ENCODE measurements at places on chromosomes 12 and 14.
A peak's percentile ranks its signal among the peaks of the same experiment; 100 is the strongest.

DNA sequence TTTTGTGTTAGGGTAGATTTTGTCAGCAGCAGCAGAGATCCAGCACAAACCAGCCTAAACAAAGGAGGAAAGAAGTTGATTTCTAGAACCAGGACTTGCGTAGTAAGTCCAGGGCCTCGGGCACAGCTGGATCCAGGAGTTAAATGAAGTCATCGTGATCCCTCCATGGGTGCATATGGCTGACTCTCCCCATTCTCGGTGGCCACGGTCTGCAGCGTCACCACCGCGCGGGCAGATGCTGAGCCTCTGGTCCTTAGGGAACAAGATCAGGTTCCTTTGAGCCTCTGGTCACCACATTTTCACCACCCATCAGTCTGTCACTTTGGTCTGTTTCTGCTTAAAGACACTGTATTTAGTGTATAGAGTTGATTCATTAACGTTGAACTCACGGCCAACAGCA lies 14.8 kb upstream of the GALNT9 start:
- no peak for DNase-seq

GRCh38 chr12:76866726-76867125 lies 12.1 kb downstream of the CSRP2 start:
- DNase-seq = no peak

- DNase-seq = no peak
These were observed 19.5 kb downstream of the DICER1 start for GRCh38 chr14:95137804-95138167.

GRCh38 chr12:131844656-131845055 lies 16.5 kb downstream of the MMP17 start:
- DNase-seq = no peak

- DNase-seq = no peak
These were observed 80.8 kb downstream of the MNAT1 start for GRCh38 chr14:60815371-60815770.

- DNase-seq = peak; percentile 76
These were observed 85.0 kb upstream of the ARID2 start for GRCh38 chr12:45644541-45644940.

GRCh38 chr12:49533331-49533730 lies 5.5 kb upstream of the KCNH3 start:
- no peak for DNase-seq

DNA sequence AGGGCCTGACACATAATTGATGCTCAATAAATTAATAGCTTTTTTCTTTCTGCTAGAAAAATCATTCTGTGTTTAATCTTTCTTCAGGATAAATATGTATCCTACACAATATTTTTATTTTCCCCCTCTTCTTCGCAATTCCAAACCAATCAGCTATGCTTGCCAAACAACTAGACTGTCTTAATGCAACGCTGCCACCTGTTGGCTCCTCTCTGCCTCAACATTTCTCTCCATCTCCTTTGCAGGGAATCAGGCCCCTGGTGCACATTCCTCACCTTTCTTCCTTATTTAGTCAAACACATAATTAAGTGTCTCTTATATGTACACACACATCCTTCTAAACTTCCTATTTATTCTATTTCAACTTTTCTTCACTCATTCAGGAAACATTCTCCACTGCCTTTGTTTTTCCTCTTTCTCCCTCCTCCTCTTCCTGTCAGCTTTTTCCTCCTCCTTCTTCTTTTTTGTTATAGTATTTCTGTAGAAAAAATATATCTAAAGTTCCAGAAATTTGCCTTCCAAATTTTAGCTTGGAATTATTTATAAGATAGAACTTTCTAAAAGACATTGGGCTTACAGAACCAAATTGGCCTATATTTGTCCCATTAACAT lies 406.0 kb downstream of the PRKD1 start:
- DNase-seq = no peak

DNA sequence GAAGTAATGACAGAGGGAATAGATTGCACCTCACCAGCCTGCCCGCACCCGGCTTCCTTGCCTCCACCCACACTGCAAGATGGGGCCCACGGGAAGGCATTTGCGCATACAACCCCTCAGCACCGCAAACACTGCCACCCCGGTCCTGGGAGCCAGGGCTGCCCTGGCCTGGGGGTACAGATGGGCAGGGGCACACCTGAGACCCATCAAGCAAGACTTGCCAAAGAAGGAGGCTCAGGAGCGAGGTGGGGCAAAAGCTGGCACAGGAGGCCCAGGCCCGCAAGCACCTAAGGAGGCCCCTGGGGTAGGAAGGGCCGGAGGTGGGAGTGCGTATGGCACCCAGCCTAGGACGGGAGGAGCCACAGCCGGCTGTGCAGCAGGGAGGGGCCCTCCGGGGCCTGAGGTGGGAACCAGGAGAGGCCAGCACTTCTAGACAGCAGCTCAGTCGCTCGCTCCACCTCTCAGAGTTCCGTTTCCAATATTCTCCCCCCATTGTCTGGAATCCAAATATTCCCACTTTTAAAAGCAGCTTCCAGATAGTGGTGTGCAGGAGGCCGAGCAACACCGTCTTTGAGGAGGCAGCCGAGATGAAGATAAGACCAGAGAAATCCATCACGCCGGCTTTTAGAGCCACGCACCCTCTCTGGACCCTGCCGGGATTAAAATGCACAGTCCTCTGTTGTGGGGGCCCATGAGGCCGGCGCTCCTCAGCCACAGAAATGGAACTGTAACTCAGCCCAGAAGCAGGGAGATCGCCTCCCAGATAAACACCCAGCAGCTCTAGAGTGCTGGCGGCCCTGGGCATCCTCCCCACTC lies 12.2 kb upstream of the C14orf180 start:
- DNase-seq = no peak

DNA sequence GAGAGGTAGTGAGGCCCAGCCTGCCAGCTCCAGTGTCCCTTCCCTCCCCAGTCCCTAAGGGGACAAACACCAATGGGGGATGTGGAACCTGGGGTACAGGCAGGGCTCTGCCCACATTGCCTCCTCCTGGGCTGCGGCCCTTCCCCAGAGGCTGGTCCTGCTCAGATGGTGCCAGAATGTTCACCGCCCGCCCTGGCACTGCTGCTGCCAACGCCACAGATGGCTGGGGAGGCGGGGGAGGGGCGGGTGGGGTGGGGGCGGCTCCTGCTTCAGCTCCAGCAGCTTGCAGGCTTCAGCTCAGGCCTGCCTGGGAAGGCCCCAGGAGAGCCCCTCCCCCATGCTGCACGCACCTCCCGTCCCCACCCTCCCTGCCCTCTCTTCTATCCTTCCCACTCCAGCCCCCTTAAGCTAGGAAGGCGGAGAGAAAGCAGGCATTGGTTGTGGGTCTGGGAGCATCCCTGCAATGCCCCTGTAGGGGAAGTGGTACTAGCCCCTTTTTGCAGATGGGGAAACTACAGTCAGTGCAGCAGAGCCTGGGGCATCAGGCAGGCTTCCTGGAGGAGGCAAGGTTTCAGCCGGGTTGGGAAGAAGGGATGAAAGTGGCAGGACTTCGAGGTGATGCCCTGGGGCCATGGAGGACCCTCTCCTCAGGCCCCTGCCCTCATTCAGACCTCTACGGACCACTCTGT lies 2.0 kb upstream of the BEGAIN start:
- DNase-seq = no peak

DNA sequence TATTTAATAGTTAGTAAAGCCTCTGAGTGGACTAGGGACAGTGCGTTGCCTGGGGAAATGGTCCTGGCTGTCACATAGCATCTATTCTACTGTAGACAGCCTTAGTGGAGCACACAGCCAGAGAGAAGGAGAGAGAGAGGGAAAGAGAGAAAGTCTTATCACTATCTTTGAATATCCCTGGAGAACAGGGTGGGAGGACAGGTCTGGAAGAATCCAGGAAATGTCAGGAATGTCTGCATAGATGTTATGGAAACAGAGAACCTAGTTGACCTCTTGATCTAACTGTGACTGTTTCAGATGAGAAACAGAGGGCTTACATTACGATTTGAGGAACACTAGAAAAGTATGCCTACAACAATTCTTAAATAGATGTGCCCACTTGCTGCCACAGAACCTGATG lies 92.8 kb downstream of the SLC15A5 start:
- no peak for DNase-seq

DNA sequence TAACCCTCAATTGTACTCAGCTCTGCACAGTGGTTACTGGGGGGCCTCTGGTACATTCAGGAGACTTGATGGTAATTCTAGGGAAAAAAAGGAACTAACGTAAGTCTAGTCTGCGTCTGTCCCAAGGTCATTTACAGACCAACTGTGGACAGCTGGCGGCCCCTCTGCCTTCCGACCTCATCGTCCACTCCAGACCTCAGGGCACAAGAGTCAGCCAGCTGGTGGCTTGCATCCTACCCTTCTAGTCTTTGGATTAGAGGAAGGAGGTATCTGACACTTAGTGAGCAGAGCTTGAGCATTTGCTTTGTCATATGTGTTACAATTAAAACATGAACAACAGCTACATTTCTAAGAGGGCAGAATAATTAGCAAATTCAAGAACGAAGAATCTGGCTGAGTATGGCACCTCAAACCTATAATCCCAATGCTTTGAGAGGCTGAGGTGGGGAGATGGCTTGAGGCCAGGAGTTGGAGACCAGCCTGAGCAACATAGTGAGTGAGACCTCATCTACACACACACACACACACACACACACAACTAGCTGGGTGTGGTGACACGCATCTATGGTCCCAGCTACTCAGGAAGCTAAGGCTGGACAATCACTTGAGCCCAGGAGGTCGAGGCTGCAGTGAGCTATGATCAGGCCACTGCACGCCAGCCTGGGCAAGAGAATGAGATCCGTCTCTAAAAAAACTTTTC lies 36.5 kb downstream of the SSH1 start:
- peak; percentile 73 for DNase-seq

GRCh38 chr12:16675438-16675837 lies 69.5 kb upstream of the LMO3 start:
- DNase-seq = no peak

DNA sequence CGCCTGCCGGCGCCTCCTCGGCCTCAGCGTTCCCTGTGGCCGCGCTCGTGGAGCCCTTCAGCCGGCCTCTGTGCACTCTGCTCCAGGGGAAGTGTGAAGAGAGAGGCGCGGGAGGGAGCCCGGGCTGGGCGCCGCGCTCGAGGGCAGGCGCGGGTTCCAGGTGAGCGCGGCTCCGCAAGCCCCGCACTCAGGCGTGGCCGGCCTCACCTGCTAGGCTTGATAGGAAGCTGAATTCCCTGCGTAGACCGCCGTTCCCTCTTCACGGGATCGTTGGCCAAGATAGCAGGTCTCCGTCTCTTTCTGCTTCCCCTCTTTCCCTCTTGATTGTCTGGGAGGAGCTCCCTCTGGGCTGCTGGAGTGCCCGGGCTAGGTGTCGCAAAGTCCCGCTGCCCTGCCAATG lies 89.7 kb downstream of the ASCL4 start:
- DNase-seq = no peak

GRCh38 chr12:108287227-108287626 lies 51.9 kb downstream of the CMKLR1 start:
- no peak for DNase-seq

DNA sequence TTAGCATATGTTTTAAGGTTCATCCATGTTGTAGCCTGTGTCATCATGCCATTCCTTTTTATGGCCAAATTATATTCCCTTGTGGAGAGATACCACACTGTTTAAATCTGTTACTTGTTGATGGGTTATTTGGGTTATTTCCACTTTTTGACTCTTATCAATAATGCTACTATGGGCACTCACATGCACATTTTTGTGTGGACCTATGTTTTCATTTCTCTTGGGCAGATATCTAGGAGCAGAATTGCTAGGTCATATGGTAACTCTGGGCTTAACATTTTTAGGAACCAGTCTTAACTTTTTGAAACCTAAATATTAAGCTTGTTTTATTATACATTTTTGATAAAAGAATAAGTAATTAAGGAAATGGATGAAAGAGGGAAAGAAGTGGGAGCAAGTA lies 4.0 kb downstream of the EML1 start:
- DNase-seq = no peak

GRCh38 chr12:29286081-29286790 lies 94.7 kb downstream of the ERGIC2 start:
- no peak for DNase-seq

DNA sequence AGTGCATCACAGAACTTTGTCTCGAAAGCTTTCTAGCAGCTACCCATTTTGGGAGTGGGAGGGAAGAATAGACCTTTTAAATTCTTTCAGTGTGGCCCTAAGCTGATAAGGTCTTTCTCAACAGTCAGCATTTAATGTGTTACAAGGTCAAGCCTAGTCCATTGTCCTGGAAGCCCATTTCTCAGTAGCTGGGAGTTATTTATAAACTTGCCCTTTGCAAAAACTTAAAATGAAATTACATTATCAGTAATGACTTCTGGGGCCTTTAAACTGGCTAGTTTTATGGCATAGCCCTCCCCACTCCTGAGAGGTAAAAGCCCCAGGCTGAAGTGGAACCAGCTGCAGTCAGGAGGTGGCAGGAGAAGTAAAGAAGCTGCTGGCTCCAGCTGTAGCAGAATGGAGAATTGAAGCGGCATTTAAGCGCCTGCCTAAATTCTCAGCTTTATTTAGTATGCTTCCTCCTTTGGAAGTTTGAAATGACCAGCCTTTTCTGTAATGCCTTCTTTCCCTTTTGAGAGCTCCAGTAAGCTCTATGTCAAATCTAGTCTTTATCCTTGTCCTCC lies 12.4 kb downstream of the COPZ1 start:
- DNase-seq = peak; percentile 45

DNA sequence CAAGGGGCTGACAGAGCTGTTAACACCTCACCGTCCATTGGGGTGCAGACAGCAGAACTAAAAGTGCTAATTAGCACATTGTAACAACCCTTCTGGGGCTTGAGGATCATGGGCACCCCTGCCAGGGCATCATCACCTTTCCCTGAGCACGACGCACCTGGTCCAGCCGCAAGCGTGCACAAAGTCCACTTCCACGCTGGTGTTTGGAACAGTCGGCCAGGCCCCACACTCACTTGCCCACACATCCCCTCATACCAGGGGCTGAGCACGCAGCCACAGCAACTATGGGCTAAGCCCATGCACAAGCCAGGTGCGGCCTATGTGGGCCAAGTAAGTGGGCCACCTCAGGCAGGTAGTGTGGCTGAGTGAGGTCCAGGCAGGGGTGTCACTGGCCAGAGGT lies 148.7 kb downstream of the CCDC59 start:
- no peak for DNase-seq

GRCh38 chr12:69065775-69066174 lies 132.8 kb upstream of the CPM start:
- no peak for DNase-seq

- no peak for DNase-seq
These were observed 132.6 kb upstream of the MAP1LC3B2 start for GRCh38 chr12:116426391-116427136.

- DNase-seq = peak; percentile 61
These were observed 2.6 kb upstream of the KLRK1 start for GRCh38 chr12:10392394-10392930.

DNA sequence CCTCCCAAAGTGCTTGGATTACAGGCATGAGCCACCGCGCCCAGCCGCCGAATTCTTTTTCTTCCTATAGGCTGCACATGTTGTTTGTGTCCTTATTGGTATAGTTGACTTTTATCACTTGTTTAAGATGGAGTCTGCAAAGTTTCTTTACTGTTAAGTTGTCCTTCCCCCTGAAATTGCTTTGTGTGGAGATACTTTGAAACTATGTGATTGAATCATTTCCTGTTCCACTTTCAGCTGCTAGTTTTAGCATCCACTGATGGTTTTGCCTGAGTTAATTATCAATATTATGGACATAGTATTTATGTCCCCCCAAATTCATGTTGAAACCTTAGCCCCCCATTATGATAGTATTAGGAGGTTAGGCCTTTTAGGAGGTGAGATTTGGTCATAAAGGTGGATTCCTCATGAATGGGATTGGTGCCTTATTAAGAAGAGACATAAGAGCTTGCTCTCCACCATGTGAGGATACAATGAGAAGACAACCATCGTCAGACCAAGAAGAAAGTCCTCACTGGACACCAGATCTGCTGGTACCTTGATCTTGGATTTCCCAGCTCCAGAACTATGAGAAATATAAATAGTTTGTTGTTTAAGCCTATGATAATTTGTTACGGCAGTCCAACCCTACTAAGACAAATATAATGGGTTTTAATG lies 34.9 kb downstream of the PPHLN1 start:
- DNase-seq = no peak

Measured in inflammatory macrophage treated with lipopolysaccharide for 4 hours (primary cell).